ENCODE measurements at places on chromosomes 5 and 9. TPM values are rescaled to one million over a fixed set of nuclear protein-coding genes. Genes with fewer than 3 reads are reported as not detected.

GRCh38 chr9:107239474-107239873 is 43.6 kb upstream of the RAD23B start:
- H3K27ac ChIP-seq: no peak overlapping the region
- H3K36me3 ChIP-seq: no peaks in the 10 kb centered on the region
- no peak for DNase-seq
- H3K4me1 ChIP-seq: no peaks in the 10 kb centered on the region

Gene PCDHB8
- total RNA-seq: 0.36 TPM

Gene STKLD1
- 1.2 TPM for total RNA-seq

Gene CER1
- not detected for total RNA-seq

Gene OLFM1
- total RNA-seq: under 0.01 TPM

Gene PCDHGB6
- 8.0 TPM for total RNA-seq

DNA sequence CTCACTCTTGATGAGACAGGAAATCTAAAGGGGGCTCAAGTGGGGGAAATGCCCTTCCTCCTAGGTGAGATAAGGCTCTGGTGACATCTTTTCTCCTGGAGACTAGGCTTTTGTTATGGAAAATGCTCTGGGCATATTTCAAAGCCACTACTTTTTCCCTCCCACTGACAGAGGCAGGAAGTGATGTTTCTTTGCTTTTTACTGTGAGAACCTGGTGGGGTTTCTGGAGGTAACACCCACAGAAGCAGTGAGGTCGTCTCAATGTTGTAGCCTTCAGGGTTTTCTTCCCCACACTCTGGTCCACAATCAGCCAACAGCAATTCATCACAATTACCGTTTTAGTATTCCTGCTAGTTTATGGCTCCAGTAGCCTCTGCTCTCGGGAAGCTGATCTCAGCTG is 41.4 kb upstream of the FAM240B start:
- H3K4me3 ChIP-seq: no peak overlapping the region
- DNase-seq: no peak
- H3K27ac ChIP-seq: no peak overlapping the region
- H3K36me3 ChIP-seq: no peaks in the 10 kb centered on the region
- no peaks in the 10 kb centered on the region for H3K27me3 ChIP-seq
- no peaks in the 10 kb centered on the region for H3K4me1 ChIP-seq

- H3K36me3 ChIP-seq: no peaks in the 10 kb centered on the region
- H3K27ac ChIP-seq: no peak overlapping the region
- H3K4me1 ChIP-seq: peaks cover 10% of the 10 kb centered on the region
- DNase-seq: no peak
These were observed 172.2 kb downstream of the APBA1 start for GRCh38 chr9:69499959-69500358.

Gene ADAMTS19
- not detected for total RNA-seq

DNA sequence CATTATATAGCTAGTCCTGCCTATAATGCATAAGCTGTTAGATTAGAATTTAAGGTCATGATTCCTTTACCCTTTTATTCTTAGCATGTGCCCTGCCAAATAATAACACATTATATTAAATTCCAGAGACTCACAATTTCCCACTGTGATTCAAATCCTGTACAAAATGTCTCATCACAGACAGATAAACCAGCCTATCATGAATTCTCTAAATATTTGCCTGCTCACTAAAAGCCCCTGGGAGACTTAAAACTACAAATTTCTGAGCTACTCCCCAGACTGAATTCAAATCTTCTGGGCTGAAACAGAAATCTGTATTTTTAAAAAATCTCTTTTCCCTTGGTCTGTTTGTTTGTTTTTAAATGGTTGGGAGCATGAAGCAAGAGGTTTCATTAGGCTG is 32.7 kb downstream of the GAPT start:
- H3K4me3 ChIP-seq: no peak overlapping the region
- H3K27ac ChIP-seq: no peak overlapping the region
- DNase-seq: no peak
- no peaks in the 10 kb centered on the region for H3K36me3 ChIP-seq
- no peaks in the 10 kb centered on the region for H3K27me3 ChIP-seq

- no peaks in the 10 kb centered on the region for H3K4me1 ChIP-seq
- peak; percentile 82 for DNase-seq
- H3K36me3 ChIP-seq: no peaks in the 10 kb centered on the region
- H3K27me3 ChIP-seq: peaks cover 8% of the 10 kb centered on the region
- H3K4me3 ChIP-seq: no peak overlapping the region
These were observed 24.2 kb upstream of the RNU6ATAC start for GRCh38 chr9:134188386-134189144.

DNA sequence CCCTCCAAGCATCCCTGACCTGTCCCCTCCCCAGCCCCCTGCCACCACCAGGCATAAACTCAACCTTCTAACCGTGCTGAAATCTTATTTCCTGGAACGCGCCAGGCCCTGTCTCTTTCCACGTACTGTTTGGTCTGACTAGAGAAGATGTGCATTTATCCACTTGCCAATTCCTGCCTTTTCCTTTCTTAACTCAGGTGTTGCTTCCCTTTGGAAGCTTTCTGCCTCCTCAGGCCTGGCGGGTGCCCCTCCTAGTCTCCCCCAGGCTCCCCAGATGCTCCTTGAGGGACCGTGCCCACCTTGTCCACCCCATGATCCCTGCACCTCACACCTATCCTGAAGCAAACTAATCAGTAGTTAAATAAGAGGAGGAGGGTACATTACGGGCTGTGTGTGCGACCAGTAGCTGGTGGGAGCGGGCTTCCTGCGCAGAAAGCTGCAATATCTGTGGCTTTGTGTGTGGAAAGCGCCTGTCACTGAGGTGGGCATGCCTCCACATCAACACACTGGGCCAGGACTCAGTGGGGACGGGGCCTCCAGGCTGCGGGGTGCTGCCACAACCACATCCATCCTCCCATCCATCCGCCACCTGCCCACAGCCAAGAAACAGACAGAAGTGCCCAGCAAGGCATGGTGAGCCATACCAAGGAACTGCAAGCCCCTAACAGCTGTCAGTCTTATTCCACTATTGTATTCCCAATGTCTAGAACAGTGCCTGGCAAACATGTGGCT is 73.5 kb downstream of the COL23A1 start:
- H3K27ac ChIP-seq: no peak overlapping the region
- H3K4me1 ChIP-seq: no peaks in the 10 kb centered on the region
- H3K36me3 ChIP-seq: no peaks in the 10 kb centered on the region
- H3K4me3 ChIP-seq: no peak overlapping the region

Gene DDX4
- not detected for total RNA-seq

DNA sequence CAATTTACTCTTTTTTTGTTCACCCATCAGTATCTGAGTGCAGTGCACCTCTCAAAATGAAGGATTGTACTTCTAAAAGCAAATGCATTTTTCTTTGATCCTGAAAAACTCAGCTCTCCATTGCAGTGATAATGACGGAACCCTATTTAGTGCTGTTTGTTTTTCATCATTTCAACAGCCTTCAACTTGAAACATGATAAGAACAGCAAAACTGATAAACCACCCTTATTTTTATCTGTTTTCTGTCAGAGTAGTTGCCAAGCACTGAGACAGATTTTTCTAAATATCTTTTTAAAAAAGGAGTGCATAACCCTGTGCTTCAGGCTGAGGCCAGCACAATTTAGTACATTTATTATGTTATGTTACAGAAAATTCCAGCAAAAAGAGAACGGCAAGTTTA is 549.8 kb upstream of the DMAC1 start:
- H3K4me1 ChIP-seq: no peaks in the 10 kb centered on the region
- no peaks in the 10 kb centered on the region for H3K27me3 ChIP-seq
- H3K4me3 ChIP-seq: no peak overlapping the region

DNA sequence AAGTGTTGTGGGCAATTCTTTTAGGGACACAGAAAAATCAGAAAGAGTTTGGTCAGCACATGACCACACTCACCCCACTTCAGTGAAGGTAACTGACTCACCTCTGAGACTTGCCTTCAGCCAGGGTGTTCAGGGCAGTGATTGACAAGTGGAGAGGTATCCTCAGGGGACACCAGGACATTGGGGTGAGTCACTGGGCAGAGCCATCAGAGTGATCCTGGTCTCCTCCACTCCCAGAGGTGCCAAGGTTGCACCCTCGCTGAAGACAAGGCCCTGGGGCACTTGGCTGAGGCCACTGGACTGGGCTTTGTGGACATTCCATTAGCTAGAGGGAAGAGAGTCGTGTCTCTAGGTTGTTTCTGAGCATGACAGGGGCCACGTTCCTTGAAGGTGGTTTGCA is 113.4 kb downstream of the GADD45G start:
- H3K27ac ChIP-seq: no peak overlapping the region
- DNase-seq: no peak
- H3K4me3 ChIP-seq: no peak overlapping the region

DNA sequence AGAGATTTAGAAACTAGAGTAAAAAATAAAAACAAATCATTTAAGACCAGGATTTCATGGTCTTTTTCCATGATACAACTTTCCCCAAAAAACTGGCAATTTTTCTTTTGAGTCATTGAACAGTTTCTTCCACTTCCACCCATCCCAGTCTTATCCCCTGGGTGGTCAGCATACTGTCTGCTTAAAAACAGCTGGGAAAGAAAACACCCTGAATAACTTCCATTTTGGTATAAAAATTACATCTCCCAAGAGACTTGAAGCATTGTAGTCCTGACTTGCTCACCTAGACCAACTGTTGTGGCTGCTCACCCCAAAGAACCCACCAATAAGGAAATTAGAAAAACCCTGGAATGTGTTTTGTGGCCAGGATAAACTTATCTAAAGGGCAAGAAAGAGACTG is 731.3 kb downstream of the NR2F1-AS1 start:
- no peak overlapping the region for H3K4me3 ChIP-seq
- DNase-seq: no peak
- H3K36me3 ChIP-seq: no peaks in the 10 kb centered on the region
- H3K4me1 ChIP-seq: no peaks in the 10 kb centered on the region
- no peaks in the 10 kb centered on the region for H3K27me3 ChIP-seq

Gene FOXD4L4
- total RNA-seq: under 0.01 TPM

Gene MAMDC4
- total RNA-seq: 0.88 TPM

DNA sequence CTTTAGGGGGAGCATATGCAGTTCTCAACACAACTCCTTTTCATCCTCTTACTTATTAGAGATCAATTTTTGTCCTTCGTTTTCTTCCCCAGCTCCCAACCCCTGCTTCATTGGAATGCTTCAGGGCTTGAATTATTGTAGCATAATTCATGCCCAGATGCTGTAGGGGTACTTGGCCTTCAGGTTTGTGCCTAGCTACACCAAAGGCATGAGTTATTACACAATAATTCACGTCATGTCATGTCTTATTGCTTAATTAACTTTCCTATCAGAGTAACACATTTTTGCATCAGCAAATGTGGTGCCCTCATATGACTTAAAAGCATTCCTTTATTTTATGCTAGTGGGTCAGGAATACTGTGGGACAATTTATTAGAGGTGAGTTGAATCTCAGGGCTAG is 507.2 kb downstream of the NFIB start:
- peaks cover 4% of the 10 kb centered on the region for H3K27me3 ChIP-seq
- no peaks in the 10 kb centered on the region for H3K36me3 ChIP-seq
- H3K4me3 ChIP-seq: no peak overlapping the region
- H3K4me1 ChIP-seq: no peaks in the 10 kb centered on the region
- no peak for DNase-seq

GRCh38 chr9:117278020-117278419 is 136.8 kb downstream of the ASTN2 start:
- no peaks in the 10 kb centered on the region for H3K4me1 ChIP-seq
- no peak overlapping the region for H3K4me3 ChIP-seq
- DNase-seq: no peak
- H3K27me3 ChIP-seq: no peaks in the 10 kb centered on the region

Measured in osteoblast (primary cell).